ENCODE measurements at places on chromosomes 3 and 15.

DNA sequence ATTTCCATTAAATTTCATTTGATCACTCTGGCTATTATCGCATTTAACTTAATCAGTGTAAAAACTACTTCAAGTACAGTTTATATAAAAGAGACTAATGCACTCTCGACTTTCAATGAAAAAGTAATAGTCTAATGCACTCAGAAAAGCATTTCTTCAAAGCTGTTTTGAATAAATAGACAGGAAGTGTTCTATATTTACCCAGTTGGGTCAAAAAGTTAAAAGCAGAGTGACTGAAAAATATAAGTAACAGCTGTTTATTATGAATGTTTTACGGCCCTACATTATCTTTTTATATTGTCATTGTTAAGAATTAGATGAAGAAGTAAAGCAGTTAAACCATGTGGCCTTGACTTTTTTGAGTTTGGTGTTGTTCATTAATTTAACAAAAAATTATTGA, 391.8 kb downstream of the ZPLD1 start:
- no peak for DNase-seq

DNA sequence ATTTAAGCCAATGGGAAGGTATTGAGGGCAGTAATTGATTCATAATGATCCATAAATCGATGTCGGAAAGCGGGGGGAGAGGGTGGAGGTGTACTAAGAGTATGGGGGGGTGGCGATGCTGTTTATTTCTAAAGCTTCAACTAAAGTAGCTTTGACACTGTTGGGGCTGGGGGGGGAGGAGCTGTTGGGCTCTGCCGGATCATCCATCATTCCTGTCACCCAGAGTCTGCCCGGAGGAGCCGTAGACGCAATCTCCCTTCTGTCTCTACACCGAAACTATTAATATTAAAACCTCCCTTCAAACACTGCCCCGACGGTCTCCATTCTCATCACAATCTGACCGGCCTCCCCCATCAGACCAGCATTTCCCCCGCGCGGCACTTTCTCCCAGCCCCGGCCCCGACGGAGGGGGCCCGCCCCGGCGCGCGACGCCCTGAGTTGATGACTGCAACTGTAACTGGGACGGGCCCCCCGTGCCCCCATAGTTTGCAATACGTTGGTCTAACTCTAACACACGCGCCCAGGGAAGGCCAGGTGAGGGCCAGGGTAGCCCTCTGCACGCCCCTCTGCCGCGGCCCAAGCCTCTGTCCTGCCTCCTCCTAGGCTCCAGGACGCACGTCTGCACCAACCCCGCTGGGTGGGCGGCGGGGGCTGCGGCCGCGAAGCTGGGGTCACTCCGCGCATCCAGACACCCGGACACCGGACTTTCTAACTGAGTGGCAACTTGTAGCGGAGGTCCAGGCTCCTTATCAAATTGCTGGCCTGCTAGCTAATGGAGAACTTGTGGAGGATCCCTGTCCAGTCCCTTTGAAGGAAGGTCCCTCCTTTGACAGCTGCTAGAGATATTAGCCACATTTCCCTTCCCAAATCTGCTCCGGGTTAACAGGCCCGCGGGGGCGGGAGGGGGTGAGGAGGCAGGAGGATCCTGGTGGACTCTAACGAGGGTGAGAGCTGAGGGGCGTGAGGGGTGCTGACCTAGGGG, 212.0 kb downstream of the MEIS2 start:
- DNase-seq: peak; percentile 60

DNA sequence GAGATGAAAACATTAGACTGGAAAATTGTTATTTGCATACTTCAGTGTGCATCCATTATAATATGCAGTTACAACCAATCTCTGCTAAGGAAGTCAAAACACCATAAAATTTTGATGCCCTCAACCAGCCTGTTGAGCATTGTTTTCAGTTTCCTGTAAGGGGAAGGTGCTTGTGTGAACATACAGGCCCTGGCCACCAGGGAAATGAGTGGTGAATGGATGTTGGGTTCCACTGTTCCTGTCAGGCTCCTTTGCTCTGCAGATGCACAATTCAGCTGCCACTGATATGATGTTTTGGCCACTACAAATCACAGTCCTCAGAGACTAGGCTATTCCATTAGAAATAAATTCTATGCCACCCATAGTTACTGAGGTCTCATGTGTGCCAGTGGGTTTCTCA, 184.6 kb downstream of the SYNPR start:
- DNase-seq: no peak

GRCh38 chr3:9201955-9202354, 47.5 kb downstream of the SRGAP3 start:
- DNase-seq: no peak

GRCh38 chr3:56055546-56055945, 412.7 kb downstream of the ERC2 start:
- DNase-seq: no peak

DNA sequence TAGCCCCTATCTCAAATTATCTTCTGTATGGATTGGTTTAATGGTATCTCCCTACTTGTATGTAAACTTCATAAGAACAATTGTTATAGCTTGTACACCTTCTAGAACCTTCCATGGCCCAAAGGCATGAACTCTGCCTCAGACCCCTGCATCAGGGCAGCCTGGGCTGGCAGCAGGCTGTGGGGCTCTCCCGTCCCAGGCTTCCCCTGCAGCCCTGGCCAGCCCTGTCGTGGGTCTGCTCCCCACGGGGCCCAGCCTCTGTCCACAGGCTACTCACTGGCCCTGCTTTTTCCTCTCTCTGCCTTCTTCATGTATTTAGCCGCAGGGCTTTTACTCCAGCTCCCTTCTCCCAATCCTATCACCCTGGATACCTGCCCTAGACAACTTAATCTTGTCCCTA, 4.4 kb downstream of the SCN5A start:
- DNase-seq: no peak

- peak; percentile 33 for DNase-seq
Measured at GRCh38 chr15:42035435-42035761, 14.6 kb upstream of the PLA2G4E start.

GRCh38 chr3:156109989-156110388, 10.4 kb upstream of the KCNAB1 start:
- peak; percentile 3 for DNase-seq

DNA sequence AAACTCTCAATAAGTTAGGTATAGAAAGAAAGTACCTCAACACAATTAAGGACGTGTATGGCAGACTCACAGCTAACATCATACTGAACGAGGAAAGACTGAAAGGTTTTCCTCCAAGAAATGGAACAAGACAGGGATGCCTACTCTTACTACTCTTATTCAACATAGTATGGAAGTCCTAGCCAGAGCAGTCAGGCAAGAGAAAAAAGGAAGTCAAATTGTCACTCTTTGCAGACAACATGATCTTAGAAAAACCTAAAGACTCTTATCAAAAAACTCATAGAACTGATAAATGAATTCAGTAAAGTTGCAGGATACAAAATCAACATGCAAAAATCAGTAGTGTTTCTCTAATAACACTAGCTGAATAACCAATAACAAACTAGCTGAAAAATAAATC, 96.0 kb downstream of the C3orf70 start:
- DNase-seq: no peak

DNA sequence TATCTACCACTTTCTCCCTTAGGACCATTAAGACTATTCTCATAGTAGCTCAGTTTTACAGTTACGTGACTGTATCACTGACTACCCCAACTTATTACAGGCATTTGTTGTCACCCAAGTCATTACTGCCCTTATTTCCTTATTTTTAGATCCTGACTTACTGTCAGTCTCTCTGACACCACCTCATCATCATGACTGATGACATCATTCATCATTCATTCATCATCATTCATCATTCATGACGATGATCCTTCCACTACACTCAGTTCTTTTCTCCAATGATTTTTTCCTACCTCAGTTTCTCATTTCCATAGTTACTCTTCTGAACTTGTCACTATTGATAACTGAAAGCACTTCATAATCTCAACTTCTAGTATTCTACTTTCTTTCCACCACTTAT, 83.8 kb downstream of the ADAM10 start:
- DNase-seq: no peak

DNA sequence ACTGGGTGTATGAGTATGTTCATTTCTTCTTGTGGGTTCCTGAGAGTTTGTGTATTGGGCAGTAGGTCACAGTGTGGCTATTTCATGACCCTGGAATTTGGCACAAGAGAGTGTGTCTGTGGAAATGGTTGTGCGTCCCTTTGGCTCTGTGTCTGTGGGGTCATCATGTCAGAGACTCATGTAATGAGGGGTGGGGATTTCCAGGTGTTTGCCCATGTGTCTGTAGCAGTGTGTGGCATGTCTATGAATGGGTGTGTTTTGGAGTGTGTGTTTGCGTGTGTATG, 1.3 kb upstream of the GATA2 start:
- no peak for DNase-seq

DNA sequence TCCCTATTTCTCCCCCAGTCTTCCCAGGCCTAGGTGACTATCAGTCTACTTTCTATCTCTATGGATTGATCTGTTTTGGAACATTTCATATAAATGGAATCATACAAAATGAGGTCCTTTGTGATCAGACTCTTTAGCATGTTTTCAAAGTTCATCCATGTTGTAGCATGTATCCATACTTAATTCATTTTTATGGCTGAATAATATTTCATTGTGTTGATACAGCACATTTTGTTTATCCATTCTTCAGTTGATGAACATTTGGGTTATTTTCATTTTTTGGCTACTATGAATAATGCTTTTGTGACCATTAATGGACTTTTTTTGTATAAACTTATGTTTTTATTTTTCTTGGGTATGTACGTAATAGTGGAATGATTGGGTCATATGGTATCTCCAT, 19.2 kb upstream of the MGA start:
- no peak for DNase-seq

GRCh38 chr3:190491533-190492054, 22.3 kb upstream of the IL1RAP start:
- no peak for DNase-seq

DNA sequence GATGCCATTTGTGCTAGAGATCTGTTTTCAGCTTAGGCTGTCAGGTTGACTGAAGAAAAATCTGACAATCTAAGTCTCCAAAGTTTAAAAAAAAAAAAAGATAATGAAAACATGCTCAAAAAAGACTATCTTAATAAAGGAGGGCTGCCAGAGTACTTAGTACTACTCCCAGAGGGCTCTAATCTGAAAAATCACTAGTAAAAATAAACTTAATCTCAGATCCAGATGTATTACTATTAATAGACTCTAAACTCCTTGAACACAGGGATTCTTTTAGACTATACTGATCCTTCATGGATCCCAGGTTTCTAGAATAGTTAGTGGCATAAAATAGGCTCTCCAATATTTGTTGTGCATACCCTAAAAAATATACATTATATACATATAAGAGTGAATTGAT, 34.0 kb downstream of the TOPBP1 start:
- DNase-seq: no peak

- peak; percentile 5 for DNase-seq
Measured at GRCh38 chr3:66989860-66990696, 8.0 kb upstream of the KBTBD8 start.

- DNase-seq: peak; percentile 22
Measured at GRCh38 chr15:29852201-29852600, 29.9 kb upstream of the TJP1 start.

DNA sequence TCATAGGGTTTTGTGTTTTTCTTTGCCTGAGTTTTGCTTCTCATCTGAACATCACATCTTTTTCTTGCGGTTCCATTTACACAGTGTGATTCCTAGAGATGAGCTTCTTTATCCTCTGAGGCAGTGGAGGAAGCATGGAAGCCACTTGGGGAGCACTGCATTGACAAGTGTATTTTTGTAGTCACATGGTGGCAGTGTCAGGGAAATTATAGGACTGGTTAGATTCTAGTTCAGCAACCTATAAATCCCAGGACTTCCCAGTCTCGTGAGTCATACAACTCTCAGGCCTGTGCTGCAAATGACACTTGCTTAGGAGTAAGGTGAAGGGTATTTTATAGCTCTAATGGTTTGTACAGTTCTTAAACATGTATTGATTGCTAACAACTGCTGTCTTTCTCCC, 58.4 kb downstream of the RBM6 start:
- peak; percentile 40 for DNase-seq

DNA sequence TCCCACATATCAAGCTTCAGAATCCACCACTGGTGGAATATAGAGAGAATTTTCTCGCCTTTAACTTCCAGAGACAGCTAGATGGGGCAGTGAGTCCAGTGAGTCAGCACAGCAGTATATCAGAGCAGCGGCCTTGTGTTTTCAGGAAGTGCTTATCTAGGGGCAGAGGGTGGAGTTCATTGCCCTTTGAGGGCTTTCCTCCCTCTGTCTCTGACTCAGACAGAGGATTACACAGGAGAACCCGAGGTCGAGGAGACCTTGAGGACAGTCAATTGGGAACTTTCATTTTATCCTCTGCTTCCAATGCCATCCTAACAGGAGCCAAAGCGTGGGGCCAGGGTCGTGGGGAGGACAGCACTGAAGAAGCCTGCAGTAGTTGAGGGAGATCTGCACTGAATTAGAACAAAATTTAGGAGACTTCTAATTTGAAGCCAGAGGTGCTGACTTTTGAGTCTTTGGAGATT, 109.6 kb upstream of the UMPS start:
- DNase-seq: peak; percentile 9

DNA sequence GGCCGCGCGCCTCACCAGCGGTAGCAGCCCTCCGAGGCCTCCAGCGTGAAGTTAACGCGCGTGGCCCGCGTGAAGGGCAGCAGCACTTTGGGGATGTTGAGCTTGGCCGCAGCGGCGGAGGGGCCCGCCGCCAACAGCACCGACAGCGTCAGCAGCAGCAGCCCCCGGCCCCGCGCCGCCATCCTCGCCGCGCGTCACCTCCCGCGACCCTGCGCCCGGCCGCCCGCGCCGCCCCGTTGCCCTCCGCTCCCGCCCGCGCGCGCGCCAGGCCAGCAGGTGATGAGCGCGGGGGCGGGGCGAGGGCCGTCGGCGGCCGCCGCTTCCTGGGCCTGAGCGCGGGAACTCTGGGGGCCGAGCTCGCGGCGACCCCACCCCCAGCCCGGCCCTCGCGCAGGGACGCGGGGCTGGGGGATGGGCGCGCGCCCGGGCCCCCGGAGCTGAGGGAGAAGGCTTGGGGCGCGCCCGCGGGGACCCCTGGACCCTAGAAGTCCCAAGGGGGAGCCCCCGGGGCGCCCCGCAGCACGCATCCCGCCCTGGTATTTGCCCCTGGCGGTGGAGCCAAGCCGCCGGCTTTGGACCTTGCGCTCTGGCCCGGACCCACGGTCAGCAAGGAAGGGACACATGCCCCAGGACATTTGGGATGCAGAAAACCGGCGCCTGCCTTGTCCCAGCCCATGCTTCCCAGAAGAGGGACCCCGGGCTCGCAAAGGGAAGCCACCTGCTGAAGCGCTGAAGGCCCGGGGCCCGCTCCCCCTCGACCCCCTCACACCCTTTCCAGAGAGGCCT, at the start of gene NUP210:
TSS of gene NUP210 (minus strand) at position 278 of the 786 bp plus-strand sequence. CDS start at position 182, 96 bp downstream.
- DNase-seq: no peak

DNA sequence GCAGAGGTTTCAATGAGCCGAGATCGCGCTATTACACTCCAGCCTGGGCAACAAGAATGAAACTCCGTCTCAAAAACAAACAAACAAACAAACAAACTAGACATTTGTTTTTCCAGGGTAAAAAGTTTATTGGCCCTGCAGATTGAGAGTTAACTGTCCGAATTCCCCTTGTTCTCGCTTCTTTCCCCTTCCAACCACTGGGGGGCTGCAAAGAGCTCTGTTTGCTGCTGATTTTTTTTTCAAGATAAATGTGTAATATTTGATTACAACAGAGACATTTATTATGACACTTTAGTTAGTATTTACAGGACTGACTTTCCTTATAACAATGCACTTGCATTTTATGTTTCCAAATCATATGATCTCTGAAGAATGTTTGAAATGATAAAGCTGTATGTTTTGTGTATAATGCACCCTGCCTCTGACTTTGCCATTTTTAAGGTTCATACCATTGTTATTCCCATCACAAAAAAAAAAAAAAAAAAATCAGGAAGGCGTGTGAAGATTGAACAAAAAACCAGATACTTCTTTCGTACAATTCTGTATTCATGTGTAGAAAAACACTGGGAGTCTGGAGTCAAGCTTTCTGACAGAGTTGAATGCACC, 2.8 kb downstream of the CLSTN2 start:
- DNase-seq: peak; percentile 33

Measured in fibroblast of skin of right biceps (primary cell).